ENCODE measurements at places on chromosomes 3 and 15.

DNA sequence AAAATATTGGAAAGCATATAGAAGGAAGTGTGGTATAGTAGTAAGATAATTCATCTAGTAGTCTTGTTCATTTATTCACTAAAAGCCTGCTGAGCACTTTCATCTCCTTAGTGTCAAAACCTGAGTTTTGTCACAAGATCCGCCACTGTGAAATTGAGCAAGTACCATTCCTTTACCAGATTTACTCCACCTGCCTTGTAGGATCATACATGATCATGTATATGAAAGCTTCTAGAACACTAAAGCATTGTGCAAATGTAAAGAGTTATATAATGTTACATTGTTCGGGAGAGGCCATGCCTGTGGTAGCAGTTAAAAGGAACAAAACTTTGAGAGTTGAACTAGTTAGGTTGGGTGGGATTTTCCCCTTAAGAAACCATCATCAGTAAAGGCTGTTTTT is 35.0 kb downstream of the UBE2E2 start:
- DNase-seq = no peak

DNA sequence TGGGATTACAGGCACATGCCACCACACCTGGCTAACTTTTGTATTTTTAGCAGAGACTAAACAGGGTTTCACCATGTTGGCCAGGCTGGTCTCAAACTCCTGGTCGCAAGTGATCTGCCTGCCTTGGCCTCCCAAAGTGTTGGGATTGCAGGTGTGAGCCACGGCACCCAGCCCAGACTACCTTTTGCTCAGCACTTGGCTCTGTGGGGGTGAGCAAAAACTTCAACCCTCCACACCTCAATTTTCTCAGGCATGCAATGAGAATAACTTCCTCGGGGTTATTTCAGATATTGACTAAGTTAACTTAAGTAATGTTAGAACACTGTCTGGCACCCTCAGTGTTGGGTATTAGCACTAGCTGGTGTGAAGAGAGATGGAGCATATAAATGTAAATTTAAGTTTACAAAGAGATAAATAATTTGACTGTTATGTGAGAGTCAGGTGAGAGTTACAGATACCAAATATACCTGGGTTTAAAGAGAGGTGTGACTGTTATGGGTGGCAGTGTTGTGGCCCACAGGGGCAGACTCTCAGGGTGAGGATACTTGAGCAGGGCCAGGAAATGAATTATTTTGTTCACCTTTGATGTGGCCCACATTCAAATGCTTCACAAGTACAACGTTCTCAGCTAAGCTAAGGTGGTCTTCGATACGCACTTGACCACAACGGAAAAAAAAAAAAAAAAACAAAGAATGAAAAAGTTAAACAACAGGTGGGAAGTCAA is 29.0 kb downstream of the CPOX start:
- DNase-seq = no peak

DNA sequence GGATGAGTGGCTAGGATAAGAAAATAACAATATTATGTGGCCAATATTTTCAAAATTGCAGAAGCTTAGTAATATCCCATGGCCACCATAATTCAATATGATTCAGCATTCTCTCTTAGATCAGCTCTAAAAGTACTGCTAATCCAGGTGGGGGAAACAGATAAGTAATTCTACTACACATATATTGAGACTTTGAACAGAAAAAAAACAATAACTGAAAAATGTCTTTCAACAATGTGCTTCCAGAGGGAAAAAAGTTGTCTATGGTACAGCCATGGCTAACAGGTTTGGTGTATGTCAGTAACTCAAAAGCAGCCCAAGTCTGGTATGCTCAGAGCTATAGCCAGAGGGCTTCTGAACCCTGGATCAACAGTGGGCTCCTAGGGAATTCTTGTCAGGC is 42.4 kb upstream of the PPIB start:
- DNase-seq = no peak

GRCh38 chr3:127655641-127656040 is 17.1 kb upstream of the ABTB1 start:
- DNase-seq = no peak
